ENCODE measurements at places on chromosomes 11 and 22.

DNA sequence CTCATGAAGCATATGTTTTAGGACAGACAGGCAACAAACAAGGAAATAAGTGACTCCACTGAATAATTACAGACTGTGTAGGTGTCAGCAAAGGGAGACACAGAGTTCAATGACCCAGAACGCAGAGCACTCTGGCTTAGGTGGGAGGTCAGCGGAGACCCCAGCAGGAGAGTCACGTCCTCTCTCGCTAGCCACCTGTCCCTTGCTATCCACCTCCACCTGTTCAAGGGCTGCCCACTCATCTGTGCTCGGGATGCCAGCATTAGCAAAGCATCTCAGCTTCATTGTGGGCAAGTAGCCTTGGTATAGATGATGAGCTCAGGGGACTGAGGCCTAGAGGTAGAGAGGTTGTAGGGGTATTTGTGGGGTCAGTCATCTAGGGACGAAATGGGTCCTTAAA lies 21.8 kb upstream of the ATXN10 start:
- no peak for DNase-seq

GRCh38 chr22:41752011-41752970 lies 48.2 kb upstream of the CCDC134 start:
- no peak for DNase-seq

- peak; percentile 85 for DNase-seq
Observed at GRCh38 chr11:71425860-71426259, 22.3 kb downstream of the DHCR7 start.

DNA sequence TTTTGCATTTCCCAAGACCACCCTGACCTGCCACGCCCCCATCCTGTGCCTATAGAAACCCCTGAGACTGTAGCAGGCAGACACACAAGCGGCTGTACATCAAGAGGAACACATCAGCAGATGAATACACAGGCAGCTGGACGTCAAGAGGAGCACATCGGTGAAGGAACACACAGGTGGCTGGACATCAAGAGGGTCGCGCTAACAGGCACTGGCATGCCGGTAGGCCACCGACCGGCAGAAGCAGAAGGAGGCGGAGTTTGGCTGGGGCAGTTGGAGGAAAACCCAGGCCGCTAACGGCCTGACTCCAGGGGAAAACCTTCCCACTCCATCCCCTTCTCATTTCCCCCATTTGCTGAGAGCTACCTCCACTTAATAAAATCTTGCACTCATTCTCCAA lies 5.4 kb upstream of the IPO7 start:
- no peak for DNase-seq

DNA sequence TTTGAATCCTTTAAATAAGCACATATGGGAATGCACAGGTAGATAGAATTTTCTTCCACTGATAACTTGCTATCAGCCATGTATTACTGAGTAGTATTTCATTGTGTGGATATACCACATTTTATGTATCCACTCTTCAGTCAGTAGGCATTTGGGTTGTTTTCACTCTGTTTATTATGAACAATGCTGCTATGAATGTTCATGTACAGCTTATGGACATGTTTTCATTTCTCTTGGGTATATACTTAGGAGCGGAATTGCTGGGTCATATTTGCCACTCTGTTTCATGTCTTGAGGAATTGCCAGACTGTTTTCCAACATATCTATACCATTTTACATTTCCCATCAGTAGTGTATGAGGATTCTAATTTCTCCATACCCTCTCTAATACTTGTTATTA lies 63.8 kb downstream of the ZNRF3 start:
- DNase-seq = no peak
